ENCODE measurements at places on chromosomes 16 and 17.

GRCh38 chr16:77652399-77652798 lies 69.9 kb upstream of the NUDT7 start:
- DNase-seq = no peak

- DNase-seq = no peak
Observed at GRCh38 chr16:11080327-11080967, 136.1 kb downstream of the CLEC16A start.

DNA sequence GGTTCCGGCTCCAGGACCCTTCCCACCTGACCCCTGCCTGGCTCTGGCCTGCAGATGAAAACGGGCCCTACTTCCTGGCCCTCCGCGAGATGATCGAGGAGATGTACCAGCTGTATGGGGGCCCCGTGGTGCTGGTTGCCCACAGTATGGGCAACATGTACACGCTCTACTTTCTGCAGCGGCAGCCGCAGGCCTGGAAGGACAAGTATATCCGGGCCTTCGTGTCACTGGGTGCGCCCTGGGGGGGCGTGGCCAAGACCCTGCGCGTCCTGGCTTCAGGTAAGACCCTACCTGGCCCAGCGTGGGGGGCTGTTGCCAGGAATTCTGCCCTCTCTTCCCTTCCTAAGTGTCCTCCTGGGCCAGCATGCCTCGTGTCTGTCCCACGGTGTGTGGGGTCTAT lies 8.6 kb upstream of the SLC7A6 start:
- no peak for DNase-seq

DNA sequence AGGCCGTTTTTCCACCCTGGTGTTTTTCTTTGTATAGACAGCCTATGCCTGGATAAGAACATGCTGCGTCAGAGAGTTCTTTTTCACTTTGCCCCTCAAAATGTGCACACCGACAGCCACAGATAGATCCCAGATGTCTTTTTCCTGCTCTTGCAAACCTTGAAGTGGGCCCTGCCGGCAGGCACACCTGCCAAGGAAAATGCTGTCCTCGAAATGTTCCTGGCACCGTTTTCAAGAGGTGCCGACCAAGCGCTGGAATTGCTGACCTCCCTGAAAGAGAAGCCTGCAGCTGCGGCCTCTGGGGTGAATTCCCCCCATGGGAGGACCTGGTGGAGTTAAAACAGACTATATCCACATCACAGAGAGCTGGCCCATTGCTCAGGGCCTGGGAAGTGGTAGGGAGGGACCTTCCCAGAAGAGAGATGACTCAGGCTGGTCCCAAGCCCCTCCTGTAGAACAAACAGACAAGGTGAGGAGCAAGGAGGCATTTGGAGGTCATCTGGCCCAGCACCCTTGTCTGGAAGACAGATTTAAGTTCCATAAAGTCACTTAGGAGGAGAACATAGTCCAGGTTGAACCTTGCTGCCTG lies 668.1 kb downstream of the MAF start:
- no peak for DNase-seq

DNA sequence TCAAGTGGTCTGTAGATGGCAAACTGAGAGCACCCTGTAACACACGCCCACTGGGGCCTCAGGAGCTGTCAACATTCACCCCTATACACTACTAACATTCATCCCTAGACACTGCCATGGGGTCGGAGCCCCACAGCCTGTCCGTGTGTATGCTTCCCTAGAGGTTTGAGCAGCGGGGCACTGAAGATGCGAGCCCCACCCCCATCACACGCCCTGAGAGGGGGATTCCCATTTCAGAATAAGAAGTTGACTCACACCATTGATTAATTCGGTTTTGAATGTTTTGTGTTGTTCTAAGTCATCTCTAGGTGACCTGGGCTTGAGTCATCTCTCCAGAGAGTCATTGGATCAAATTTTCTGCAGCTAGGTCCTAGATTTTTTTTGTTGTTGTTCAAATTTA lies 37.3 kb upstream of the MMD start:
- DNase-seq = peak; percentile 14

- DNase-seq = no peak
Observed at GRCh38 chr17:31051506-31051905, 43.3 kb upstream of the NF1 start.

DNA sequence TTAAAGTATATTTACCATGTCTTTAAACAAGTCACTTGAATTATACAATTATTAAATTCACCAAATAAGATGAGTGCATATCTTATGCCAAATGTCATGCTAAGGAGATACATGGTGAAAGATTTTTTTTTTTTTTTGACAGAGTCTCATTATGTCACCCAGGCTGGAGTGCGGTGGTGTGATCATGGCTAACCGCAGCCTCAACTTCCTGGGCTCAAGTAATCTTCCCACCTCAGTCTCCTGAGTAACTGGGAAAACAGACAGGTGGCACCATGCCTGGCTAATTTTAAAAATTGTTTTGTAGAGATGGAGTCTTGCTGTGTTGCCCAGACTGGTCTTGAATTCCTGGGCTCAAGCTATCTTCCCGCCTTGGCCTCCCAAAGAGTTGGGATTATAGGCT lies 149.0 kb upstream of the GOT2 start:
- no peak for DNase-seq

GRCh38 chr17:62786646-62787045 lies 21.5 kb downstream of the MARCHF10 start:
- no peak for DNase-seq

GRCh38 chr16:11514283-11514682 lies 72.4 kb downstream of the LITAF start:
- DNase-seq = no peak

GRCh38 chr16:11780991-11781680 lies 15.9 kb downstream of the ZC3H7A start:
- no peak for DNase-seq

Data from CD4-positive, alpha-beta T cell treated with Interleukin-15 for 4 hours (primary cell).